ENCODE measurements at places on chromosomes 3 and 15.

- H3K36me3 ChIP-seq, result no peaks in the 10 kb centered on the region
- H3K27ac ChIP-seq, result no peak overlapping the region
- no peak overlapping the region for H3K4me3 ChIP-seq
- no peaks in the 10 kb centered on the region for H3K27me3 ChIP-seq
- no peak for DNase-seq
These were observed 47.6 kb upstream of the TRPM1 start for GRCh38 chr15:31149088-31149505.

- H3K36me3 ChIP-seq, result no peaks in the 10 kb centered on the region
- H3K4me3 ChIP-seq, result no peak overlapping the region
- no peaks in the 10 kb centered on the region for H3K27me3 ChIP-seq
These were observed 497.7 kb downstream of the OCA2 start for GRCh38 chr15:27601239-27601960.

DNA sequence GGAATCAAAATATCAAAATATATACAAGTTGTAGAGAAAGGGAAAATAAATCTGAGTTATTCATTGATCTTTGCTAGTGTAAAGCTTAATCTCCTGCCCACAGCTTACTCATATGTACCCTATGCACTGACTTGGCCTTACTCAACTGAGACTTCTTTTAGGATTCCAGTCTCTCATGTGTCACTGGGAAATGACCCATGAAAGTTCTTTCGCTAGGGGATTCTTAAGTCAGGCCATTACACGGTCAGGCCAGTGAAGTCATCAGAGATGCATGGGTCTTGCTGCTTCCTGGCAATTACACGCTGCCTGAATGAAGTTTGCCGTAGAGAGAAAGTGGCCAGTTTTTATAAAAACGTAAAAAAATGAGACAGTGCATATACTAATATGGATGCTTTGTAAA is 20.7 kb upstream of the LPP start:
- DNase-seq, result no peak
- no peak overlapping the region for H3K4me3 ChIP-seq
- no peak overlapping the region for H3K27ac ChIP-seq
- no peaks in the 10 kb centered on the region for H3K36me3 ChIP-seq
- no peaks in the 10 kb centered on the region for H3K4me1 ChIP-seq
- H3K27me3 ChIP-seq, result no peaks in the 10 kb centered on the region

DNA sequence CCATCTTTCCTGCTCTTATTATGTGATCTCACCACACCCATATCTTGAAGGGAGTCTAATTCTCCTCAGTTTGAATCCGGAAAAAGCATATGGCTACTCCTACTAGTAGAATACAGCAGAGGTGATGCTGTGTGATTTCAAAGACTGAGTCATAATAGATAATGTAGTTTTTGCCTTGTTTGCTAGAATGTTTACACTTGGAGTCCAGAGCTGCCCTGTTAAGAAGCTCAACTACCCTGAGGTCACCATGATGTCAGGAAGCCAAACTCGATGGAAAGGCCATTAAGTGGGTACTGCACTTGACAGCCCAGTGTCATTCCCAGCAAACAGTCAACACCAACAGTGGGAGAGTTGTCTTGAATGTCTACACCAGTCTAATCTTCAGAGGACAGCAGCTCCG is 56.9 kb downstream of the CD200R1L start:
- H3K27ac ChIP-seq, result no peak overlapping the region
- no peak for DNase-seq
- H3K4me1 ChIP-seq, result no peaks in the 10 kb centered on the region
- no peaks in the 10 kb centered on the region for H3K27me3 ChIP-seq
- no peaks in the 10 kb centered on the region for H3K36me3 ChIP-seq

DNA sequence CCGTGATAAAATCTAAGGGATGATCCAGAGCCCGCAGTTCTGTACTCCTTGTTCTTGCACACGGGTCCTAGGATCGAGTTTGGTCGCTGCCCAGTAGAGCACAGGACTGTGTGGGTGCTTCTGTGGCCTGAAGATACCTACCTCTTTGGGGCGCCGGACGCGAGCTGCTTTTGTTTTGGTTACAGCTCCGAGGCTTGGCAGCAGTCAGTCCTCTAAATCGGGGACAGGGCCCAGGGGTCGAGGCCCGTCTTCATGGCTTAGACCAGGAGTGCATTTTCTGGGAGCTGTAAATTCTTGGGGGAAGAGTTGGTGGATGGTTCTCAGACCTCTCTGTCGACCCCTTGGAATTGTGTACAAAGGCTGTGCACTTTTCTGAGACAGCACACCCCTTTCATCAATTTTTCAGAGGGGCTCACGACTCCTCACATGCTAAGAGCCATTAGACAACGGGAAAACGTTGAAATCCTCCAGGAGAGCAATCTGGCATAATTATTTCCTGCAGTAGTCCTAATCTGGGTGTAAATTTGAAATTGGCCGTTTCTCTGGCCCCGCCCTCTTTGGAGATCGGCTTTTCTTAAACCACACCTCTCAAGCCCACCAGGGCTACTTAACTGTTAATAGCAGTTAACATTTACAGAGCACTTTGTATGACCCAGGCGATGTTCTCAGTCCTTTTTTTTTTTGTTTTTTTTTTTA is 928 bp downstream of the CEP97 start:
- no peaks in the 10 kb centered on the region for H3K27me3 ChIP-seq
- H3K36me3 ChIP-seq, result no peaks in the 10 kb centered on the region
- peak overlapping the region; percentile 54 for H3K27ac ChIP-seq
- H3K4me3 ChIP-seq, result peak overlapping the region; percentile 70

DNA sequence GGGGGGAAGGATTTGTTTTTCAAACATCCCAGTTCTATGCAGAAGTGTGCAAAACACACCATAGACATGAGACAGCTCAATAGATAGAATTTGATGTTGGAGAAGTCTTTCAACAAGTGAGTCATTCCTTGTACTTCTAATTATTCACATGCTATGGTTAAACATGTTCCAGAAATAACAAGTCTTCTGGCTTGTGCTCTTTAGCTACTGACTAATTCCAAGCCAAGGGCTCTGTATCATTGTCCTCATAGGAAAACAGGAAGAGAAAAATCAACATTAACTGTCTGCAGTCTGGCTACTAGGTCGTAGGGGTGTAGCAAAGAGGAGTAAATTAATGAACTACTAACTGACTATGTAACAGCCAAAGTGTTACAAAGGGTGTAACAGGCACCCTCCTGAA is 25.8 kb downstream of the LDHAL6B start:
- H3K27ac ChIP-seq, result peak overlapping the region; percentile 32
- H3K4me3 ChIP-seq, result no peak overlapping the region
- no peak for DNase-seq
- no peaks in the 10 kb centered on the region for H3K27me3 ChIP-seq
- H3K4me1 ChIP-seq, result peaks cover 16% of the 10 kb centered on the region

DNA sequence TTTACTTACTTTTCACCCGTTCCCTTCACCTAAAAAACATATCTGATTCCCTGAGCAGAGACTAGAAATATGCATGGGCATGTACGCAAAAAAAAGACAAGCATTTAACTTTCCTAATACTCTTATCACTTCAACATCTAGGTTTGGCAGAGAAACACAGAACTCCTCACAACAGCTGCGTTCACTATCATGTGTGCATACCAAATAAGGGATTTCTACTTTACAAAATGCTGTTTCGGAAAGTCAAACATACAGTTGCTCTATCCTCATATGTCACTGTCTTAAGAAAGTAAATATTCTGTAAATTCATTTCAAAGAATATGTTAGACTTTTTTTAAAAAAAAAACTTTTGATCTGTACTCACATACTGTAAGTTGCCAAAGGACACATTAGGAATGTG is 65.1 kb upstream of the CBLB start:
- no peaks in the 10 kb centered on the region for H3K36me3 ChIP-seq
- peaks cover 3% of the 10 kb centered on the region for H3K4me1 ChIP-seq
- H3K27me3 ChIP-seq, result no peaks in the 10 kb centered on the region
- H3K27ac ChIP-seq, result no peak overlapping the region
- no peak for DNase-seq

GRCh38 chr15:67082007-67082536 is 16.7 kb downstream of the SMAD3 start:
- H3K27ac ChIP-seq, result no peak overlapping the region
- no peak overlapping the region for H3K4me3 ChIP-seq
- H3K27me3 ChIP-seq, result no peaks in the 10 kb centered on the region
- H3K36me3 ChIP-seq, result no peaks in the 10 kb centered on the region
- DNase-seq, result no peak

- no peaks in the 10 kb centered on the region for H3K27me3 ChIP-seq
- no peaks in the 10 kb centered on the region for H3K36me3 ChIP-seq
- DNase-seq, result no peak
- H3K4me3 ChIP-seq, result no peak overlapping the region
These were observed 945 bp downstream of the VIPR1 start for GRCh38 chr3:42503251-42503924.

GRCh38 chr3:73098873-73099272 is 37.4 kb downstream of the EBLN2 start:
- H3K4me3 ChIP-seq, result no peak overlapping the region
- H3K36me3 ChIP-seq, result no peaks in the 10 kb centered on the region
- H3K4me1 ChIP-seq, result no peaks in the 10 kb centered on the region
- DNase-seq, result no peak
- no peak overlapping the region for H3K27ac ChIP-seq

DNA sequence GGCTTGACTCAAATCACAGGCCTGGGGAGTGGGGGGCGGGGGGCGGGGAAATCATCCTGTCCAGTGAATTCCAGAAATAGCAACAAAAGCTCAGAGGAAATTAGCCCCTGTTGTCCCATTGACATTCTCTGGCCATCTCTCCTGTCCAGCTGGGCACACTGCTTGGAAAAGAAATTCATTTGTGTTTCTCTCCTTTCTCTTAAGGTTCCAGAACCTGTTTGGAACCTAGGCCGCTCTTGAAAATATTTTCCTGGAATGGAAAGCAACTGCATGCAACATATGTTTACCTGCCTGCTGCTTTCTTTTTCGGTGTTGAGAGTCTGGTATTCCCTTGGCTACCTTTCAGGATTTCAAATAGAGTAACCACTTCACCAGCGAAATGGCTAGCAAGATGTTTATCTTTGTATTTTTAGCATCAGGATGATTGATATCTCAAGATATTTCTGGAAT is 169.0 kb downstream of the GHSR start:
- H3K27ac ChIP-seq, result peak overlapping the region; percentile 60
- no peaks in the 10 kb centered on the region for H3K27me3 ChIP-seq
- H3K4me3 ChIP-seq, result peak overlapping the region; percentile 16
- peaks cover 60% of the 10 kb centered on the region for H3K4me1 ChIP-seq
- H3K36me3 ChIP-seq, result no peaks in the 10 kb centered on the region
- DNase-seq, result no peak

DNA sequence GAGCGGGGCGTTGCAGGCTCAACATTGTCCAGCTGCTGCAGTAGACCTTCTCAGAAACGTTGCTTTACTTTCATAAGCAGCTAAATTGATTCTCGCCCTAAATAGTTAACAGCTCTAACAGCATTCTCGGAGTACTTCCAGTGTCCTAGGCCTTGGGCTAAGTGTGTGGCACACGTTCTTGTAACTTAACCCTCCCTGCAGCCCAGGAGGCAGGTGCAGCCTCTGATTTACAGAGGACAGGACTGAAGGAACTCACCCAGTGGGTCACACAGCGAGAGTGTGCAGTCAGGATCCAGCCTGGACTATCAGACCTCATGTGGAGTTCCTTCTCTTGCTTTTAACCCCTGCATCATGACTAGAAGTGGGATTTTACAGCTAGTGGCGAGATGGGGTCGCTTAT is 312.8 kb upstream of the C2CD4B start:
- no peaks in the 10 kb centered on the region for H3K27me3 ChIP-seq
- peak overlapping the region; percentile 25 for H3K27ac ChIP-seq
- H3K4me1 ChIP-seq, result peaks cover 52% of the 10 kb centered on the region
- no peaks in the 10 kb centered on the region for H3K36me3 ChIP-seq
- H3K4me3 ChIP-seq, result no peak overlapping the region
- no peak for DNase-seq

- H3K36me3 ChIP-seq, result no peaks in the 10 kb centered on the region
- H3K4me1 ChIP-seq, result peaks cover 14% of the 10 kb centered on the region
- H3K27ac ChIP-seq, result no peak overlapping the region
- DNase-seq, result no peak
These were observed 100.7 kb downstream of the TBL1XR1 start for GRCh38 chr3:177096615-177097014.

GRCh38 chr15:58139989-58140522 is 1.9 kb downstream of the AQP9 start:
- no peaks in the 10 kb centered on the region for H3K36me3 ChIP-seq
- H3K4me1 ChIP-seq, result no peaks in the 10 kb centered on the region
- no peak overlapping the region for H3K4me3 ChIP-seq
- H3K27me3 ChIP-seq, result no peaks in the 10 kb centered on the region
- DNase-seq, result no peak

DNA sequence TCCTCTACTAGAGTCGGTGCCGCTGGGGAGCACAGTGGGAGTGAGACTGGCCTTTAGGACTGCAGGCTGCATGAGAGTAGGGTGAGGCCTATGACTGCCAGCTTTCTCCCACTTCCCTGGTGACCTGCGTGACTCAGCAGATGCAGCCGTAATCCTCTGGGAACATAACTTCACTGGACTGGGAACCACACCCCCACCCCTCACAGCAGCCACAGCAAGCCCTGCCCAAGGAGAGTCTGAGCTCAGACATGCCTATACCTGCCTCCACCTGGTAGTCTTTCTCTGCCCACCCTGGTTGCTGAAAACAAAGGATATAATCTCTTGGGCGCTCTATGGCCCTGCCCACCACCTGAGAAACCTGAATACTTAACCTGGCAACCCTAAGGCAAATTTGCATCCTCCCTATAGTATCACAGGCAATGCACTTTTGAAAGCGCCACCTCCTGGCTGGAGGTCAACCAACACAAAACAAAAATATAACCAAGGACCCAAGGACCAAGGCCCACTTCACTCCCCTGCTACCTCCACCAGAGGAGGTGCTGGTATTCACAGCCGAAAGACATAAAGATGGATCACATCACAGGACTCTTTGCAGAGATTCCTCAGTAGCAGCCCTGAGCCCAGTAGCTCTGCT is 308.9 kb downstream of the CTNNB1 start:
- DNase-seq, result no peak
- H3K4me3 ChIP-seq, result no peak overlapping the region
- no peak overlapping the region for H3K27ac ChIP-seq
- no peaks in the 10 kb centered on the region for H3K36me3 ChIP-seq
- no peaks in the 10 kb centered on the region for H3K27me3 ChIP-seq

GRCh38 chr15:79099692-79100091 is 9.1 kb upstream of the RASGRF1 start:
- no peak for DNase-seq
- H3K36me3 ChIP-seq, result no peaks in the 10 kb centered on the region
- no peak overlapping the region for H3K27ac ChIP-seq
- H3K27me3 ChIP-seq, result no peaks in the 10 kb centered on the region
- no peaks in the 10 kb centered on the region for H3K4me1 ChIP-seq

GRCh38 chr15:90449206-90449735 is 61.2 kb downstream of the IQGAP1 start:
- DNase-seq, result no peak
- H3K36me3 ChIP-seq, result peaks cover 89% of the 10 kb centered on the region
- H3K27me3 ChIP-seq, result no peaks in the 10 kb centered on the region
- H3K4me3 ChIP-seq, result no peak overlapping the region
- H3K4me1 ChIP-seq, result no peaks in the 10 kb centered on the region

DNA sequence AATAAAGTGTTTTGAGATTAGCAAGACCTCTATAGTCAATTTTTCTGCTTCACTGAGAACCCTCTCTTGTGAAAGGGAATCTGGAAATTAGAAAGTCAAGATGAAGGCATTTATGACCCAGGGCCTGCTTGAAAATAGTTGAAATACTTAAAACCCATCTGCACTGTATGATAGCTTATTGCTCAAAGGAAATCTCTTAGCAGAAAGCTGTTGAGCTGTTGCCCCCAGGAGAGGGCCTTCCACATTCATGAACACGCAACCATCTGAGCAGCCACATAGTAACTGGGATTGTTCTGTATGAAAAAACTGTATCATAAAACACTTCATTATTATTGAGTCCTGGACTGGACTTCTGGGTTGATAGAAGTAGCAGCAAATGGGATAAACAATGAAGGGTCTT is 106.4 kb upstream of the PTX3 start:
- no peaks in the 10 kb centered on the region for H3K4me1 ChIP-seq
- no peaks in the 10 kb centered on the region for H3K36me3 ChIP-seq
- no peaks in the 10 kb centered on the region for H3K27me3 ChIP-seq
- DNase-seq, result no peak

All from ascending aorta (tissue), 2 donors.